Activated CD8-positive, alpha-beta memory T cell treated with anti-CD3 and anti-CD28 coated beads for 4 hours (primary cell): ENCODE measurements at places on chromosomes 11 and 22.
A peak's percentile ranks its signal among the peaks of the same experiment; 100 is the strongest.

- DNase-seq: no peak
Measured at GRCh38 chr11:76702336-76703128, 32.0 kb upstream of the LRRC32 start.

- DNase-seq: peak; percentile 30
Measured at GRCh38 chr22:21712751-21713427, 22.7 kb downstream of the YPEL1 start.

GRCh38 chr11:64881476-64881875 is 3.1 kb upstream of the EHD1 start:
- no peak for DNase-seq

DNA sequence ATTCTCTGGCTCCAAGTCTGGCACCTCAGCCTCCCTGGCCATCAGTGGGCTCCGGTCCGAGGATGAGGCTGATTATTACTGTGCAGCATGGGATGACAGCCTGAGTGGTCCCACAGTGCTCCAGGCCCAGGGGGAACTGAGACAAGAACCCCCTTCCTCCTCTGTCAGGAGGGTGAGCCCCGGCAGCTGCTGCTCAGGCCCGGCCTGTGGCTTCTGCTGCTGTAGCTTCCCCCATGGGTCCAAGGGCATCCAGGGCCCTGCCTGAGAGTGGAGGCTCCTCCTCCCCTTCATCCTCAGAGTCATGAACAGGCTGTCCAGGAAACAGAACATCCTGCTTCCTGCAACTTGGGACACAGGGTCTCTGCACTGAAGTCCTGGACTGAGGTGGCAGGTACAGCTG is 113.6 kb downstream of the VPREB1 start:
- DNase-seq: no peak

DNA sequence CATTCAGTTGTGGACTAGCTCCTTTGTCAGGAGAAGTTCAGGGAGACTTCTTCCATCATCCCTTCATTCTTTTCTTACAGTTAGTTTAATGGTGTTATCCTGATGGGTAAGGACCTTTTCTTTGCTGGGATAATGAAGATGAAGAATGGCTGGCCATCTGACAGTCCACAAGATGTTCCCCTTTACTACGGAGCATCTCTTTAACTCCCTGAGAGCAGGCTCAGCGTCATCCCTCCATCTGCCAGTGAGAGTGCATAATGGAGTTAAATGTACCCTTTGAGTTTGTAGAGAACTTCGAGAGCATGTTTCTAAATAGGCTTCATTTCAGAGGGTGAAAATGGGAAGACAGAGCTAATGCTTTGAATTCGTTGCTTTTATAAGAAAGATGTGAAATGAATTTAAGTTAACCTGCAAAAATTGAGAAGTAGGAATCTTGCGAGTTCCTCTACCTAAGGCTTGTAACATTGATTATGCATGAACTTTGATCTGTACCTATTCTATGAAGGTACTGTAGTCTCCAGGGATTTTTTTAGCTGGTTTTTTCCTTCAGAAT is 1.7 kb downstream of the EP300 start:
- DNase-seq: no peak
